Hindlimb muscle (tissue), 1 donor: ENCODE measurements at places on chromosomes 4 and X.

DNA sequence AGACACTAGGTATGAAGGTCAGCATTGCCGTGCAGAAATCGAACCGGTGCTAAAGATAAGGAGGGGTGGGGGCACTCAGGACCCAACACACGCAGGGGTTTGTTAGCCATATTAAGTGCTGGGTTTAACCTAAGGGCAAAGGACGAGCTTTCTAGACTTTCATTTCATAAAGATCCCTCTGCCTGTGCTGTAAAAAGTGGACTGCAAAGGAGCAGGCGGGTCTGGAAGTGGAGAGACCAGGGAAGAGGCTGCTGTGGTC, 1.3 kb downstream of the CASP3 start:
- DNase-seq: no peak

DNA sequence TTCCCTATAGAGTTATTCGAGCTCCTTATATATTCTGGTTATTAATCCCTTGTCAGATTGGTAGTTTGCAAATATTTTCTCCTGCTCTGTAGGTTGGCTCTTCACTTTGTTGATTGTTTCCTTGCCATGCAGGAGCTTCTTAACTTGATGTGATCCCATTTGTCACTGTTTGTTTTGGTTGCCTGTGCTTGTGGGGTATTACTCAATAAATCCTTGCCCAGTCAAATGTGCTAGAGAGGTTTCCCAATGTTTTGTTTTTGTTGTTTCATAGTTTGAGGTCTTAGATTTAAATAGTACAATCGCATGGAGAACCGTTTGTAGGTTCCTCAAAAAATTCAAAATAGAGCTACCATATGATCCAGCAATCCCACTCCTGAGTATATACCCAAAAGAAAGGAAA, 2.3 kb upstream of the SYTL5 start:
- no peak for DNase-seq

GRCh38 chr4:548976-549375, 27.1 kb downstream of the TMEM271 start:
- DNase-seq: no peak

DNA sequence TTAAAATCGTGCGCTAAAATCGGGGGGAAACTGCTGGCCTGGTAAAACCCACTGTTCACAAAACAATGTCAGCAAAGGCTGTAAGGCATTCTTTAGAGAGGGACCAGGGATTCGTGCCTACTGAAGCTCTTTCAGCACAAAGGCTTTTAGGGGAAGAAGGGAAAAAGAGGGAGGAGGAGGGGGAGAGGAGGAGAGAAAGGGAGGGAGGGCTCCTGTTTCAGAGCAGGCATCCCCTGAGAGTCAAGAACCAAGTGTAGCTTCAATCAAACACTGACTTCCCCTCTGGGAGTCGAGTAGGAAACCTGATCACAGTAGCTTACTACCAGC, 9.5 kb downstream of the BCOR start:
- no peak for DNase-seq

- DNase-seq: no peak
These were observed 92.5 kb upstream of the TEX13D start for GRCh38 chrX:124239911-124240310.

DNA sequence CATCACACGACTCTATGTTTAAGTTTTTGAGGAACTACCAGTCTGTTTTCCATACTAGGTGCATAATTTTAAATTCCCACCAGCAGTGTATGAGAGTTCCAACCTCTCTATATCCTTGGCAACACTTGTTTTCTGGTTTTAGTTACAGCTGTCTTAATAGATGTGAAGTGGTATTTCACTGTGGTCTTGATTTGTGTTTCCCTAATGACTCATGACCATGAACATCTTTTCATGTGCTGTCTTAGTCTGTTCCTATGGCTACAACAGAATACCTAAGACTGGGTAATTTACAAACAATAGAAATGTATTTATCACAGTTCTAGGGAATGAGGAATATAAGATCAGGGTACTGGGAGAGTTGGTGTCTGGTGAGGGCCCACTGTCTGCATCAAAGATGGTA, 51.5 kb upstream of the GPR78 start:
- DNase-seq: no peak

DNA sequence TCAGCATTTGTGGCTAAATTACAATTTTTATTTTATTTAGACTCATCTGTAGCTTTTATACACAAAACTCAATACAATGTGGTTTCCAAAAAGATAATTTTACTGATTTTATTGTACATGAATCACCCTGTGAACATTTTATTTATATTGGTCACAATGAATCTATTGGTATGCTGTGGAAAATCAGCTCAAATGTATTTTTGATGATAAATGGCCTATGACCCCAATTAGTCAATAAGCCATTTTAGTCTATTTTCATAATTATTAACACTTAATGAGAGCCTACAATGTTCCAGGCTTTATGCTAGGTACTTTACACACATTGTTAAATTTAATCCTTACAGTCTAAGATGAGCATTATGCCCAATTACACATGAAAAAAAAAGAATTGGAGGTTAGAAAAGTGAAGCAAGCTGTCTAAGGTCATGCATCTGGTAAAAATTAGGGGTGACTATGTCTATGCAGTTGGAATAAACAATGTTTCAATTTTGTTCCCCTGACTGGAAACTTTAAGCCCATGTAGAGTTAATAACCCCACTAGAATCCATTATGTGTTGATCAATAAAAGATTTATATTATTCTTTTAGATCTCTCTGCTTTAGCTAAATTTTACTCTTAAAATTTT, 344.7 kb downstream of the PABPC4L start:
- no peak for DNase-seq

GRCh38 chr4:77022560-77023179, 53.1 kb downstream of the CCNI start:
- DNase-seq: no peak

GRCh38 chr4:88991746-88992145, 65.2 kb downstream of the FAM13A start:
- DNase-seq: no peak

- DNase-seq: peak; percentile 80
These were observed 18.8 kb downstream of the BMP3 start for GRCh38 chr4:81049330-81049729.

DNA sequence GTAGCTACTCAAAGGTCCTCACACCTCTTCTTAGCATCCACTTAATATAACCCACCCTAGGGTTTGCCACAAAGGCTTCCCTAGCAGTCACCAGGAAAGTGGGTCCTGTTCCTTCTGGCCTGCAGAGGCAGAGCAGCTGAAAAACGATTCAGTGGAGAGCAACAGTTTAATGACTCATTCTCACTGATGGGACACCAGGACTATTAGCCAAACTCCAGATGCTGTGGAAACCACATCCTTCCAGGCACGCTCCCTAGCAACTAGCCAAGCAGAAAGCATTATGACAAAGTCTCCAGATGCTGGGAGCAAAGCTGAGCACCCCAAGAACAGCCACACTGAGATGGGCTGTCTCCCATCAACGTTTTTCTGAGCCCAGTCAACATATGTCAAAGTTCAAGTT, 30.3 kb upstream of the UTP14A start:
- DNase-seq: no peak

GRCh38 chr4:130478406-130478805, 1382.5 kb downstream of the C4orf33 start:
- DNase-seq: no peak

DNA sequence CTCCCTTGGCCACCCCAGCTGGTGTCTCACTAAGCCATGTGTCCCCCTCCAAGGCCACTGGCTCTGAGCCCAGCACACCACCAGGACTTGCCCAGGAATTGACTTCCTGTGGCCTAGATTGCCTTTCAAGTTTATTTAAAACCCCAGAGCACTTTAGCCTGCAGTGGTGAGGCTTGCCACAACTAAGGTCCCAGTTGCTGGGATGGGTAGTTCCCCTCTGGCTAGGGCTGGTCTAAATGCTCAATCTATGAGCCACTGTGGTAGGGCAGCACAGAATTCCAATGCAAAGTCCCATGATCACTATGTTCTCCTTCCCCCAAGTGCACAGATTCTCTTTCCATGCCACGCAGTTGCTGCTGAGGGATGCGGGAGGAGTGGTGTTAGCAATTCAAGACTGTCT, 61.1 kb upstream of the HCCS start:
- no peak for DNase-seq

GRCh38 chr4:123398066-123398852, 1.7 kb downstream of the SPRY1 start:
- no peak for DNase-seq

GRCh38 chr4:128141866-128142265, 80.8 kb downstream of the LARP1B start:
- DNase-seq: no peak

DNA sequence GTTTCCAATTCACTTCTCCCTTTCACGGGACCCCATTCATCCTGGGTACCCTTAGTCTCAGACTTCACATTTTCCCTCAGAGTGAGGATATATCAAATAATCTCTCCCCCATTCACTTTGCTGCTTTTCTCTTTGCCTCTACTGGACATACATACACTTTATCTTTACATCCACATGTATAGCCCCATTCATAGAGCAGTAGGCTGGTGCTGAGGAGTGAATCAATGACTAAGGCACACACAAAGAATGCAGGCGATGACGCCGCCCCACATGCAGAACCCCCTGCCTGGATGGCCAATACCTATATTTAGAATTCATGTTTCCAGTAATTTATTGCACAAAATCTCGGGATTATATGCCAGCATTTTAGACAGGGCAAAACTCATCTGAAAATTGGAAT, 554.3 kb upstream of the TENM3 start:
- DNase-seq: no peak

- DNase-seq: no peak
These were observed 2498.1 kb downstream of the PCDH7 start for GRCh38 chr4:33218238-33218637.

- no peak for DNase-seq
These were observed 638.9 kb downstream of the MID1IP1 start for GRCh38 chrX:39439906-39440798.

GRCh38 chrX:24024819-24025740, 1.9 kb downstream of the KLHL15 start:
- DNase-seq: peak; percentile 90

GRCh38 chr4:77342170-77342810, 185.3 kb downstream of the CCNG2 start:
- DNase-seq: no peak

GRCh38 chr4:75015627-75016026, 82.7 kb downstream of the PARM1 start:
- DNase-seq: no peak

- no peak for DNase-seq
These were observed 6.8 kb upstream of the S100G start for GRCh38 chrX:16643176-16643575.

GRCh38 chrX:80572636-80573035, 152.4 kb downstream of the TENT5D start:
- DNase-seq: no peak

- DNase-seq: no peak
These were observed 89.1 kb downstream of the TBC1D9 start for GRCh38 chr4:140666889-140667614.

GRCh38 chr4:37827030-37827685, 672 bp downstream of the PGM2 start:
- DNase-seq: peak; percentile 19

- DNase-seq: peak; percentile 58
These were observed 10.8 kb downstream of the PSAPL1 start for GRCh38 chr4:7423801-7424552.

GRCh38 chrX:39445336-39445735, 644.1 kb downstream of the MID1IP1 start:
- no peak for DNase-seq

- DNase-seq: no peak
These were observed 51.6 kb upstream of the SETD7 start for GRCh38 chr4:139607502-139608060.
